ENCODE measurements at places on chromosomes 13 and 19. TPM values are rescaled to one million over a fixed set of nuclear protein-coding genes. Genes with fewer than 3 reads are reported as not detected.

The QPCTL gene
- 18.7 TPM for total RNA-seq

The PODNL1 gene
- total RNA-seq: 0.24 TPM

The PSG7 gene
- total RNA-seq: not detected

The HCST gene
- total RNA-seq: not detected

The IFNL1 gene
- total RNA-seq: not detected

The FAM98C gene
- total RNA-seq: 20.3 TPM

The PALM gene
- total RNA-seq: 5.1 TPM

The GPR12 gene
- total RNA-seq: not detected

The SIGLEC10 gene
- total RNA-seq: not detected

The CBLC gene
- total RNA-seq: not detected
